ENCODE measurements at places on chromosomes 11 and 22. TPM values are rescaled to one million over a fixed set of nuclear protein-coding genes. Genes with fewer than 3 reads are reported as not detected.

The GPR83 gene
- 4.4 TPM for total RNA-seq

The TOM1 gene
- total RNA-seq: 12.2 TPM

The PRR33 gene
- not detected for total RNA-seq

The SCGB1C1 gene
- total RNA-seq: not detected

The SLC39A13 gene
- total RNA-seq: 12.5 TPM

The VEGFB gene
- total RNA-seq: 50.7 TPM

The MFRP gene
- 0.23 TPM for total RNA-seq

The SLC22A6 gene
- total RNA-seq: 5.8 TPM

The SLC22A25 gene
- total RNA-seq: 0.23 TPM

The FLRT1 gene
- total RNA-seq: 12.0 TPM

The NPTXR gene
- total RNA-seq: 64.6 TPM

The KCNJ1 gene
- total RNA-seq: 0.23 TPM

The OR51S1 gene
- not detected for total RNA-seq

The KCNJ4 gene
- 6.5 TPM for total RNA-seq

The TUBA8 gene
- total RNA-seq: 16.4 TPM

Measured in diencephalon (tissue), 1 donor.